ENCODE measurements at places on chromosomes 6 and 20.

GRCh38 chr20:61166324-61166723 lies 85.7 kb upstream of the CDH4 start:
- no peak for DNase-seq

- DNase-seq, result no peak
Observed at GRCh38 chr6:26232940-26233648, 131.9 kb upstream of the BTN3A2 start.

DNA sequence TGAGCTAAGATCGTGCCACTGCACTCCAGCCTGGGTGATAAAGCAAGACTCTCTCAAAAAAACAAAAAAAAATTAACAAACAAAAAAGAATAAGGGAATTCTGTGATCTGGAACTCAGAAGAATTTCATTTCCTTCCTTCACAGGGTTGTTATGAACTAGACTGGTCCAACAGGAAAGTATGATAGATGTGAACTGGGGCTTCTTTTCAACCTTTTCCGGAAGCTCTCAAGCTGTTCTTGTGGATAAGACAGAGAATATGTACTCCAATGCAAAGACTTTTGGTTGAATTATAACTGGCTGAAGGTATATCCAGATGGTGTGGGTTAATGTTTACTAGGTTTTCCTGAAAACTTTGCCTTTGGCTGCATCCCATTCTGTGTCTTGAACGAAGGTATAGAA lies 5.3 kb downstream of the RNF8 start:
- no peak for DNase-seq

- DNase-seq, result no peak
Observed at GRCh38 chr6:74798302-74798701, 407.6 kb downstream of the COL12A1 start.

DNA sequence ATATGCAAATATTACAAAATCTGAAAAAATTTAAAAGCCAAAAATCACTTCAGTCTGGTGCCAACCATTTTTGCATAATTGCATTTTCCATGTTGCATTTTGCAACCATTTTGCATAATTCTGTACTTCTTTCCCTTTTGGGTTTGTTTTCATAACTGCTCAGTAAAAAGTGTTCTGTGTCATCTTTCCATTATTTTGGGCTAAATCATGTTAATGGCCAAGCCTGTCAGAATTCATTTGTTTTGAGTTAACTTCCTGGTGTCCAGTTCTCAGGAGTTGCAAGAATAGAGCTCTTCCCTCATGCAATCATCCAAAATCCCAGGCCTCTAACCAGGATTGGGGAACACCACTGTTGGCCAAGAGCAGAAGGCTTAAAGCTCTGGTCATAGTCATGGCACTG lies 133.6 kb downstream of the MTHFD1L start:
- no peak for DNase-seq

DNA sequence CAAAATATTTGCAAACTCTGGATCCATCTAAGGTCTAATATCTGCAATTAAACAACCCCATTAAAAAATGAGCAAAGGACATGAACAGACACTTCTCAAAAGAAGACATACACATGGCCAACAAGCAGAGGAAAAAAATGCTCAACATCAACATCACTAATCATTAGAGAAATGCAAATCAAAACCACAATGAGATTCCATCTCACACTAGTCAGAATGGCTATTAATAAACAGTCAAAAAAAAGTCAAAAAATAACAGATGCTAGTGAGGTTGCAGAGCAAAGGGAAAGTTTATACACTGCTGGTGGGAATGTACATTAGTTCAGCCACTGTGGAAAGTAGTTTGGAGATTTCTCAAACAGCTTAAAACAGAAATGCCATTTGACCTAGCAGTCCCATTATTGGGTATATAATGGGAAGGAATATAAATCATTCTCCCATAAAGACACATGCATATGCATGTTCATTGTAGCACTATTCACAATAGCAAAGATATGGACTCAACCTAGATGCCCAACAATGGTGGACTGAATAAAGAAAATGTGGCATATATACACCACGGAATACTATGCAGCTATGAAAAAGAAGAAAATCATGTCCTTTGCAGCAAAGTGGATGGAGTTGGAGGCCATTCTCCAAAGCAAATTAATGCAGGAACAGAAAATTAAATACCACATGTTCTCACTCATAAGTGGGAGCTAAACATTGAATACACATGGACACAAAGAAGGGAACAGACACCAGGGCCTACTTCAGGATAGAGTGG lies 9.1 kb downstream of the ZNFX1 start:
- DNase-seq, result no peak

GRCh38 chr6:142842418-142843261 lies 102.3 kb downstream of the HIVEP2 start:
- DNase-seq, result no peak

DNA sequence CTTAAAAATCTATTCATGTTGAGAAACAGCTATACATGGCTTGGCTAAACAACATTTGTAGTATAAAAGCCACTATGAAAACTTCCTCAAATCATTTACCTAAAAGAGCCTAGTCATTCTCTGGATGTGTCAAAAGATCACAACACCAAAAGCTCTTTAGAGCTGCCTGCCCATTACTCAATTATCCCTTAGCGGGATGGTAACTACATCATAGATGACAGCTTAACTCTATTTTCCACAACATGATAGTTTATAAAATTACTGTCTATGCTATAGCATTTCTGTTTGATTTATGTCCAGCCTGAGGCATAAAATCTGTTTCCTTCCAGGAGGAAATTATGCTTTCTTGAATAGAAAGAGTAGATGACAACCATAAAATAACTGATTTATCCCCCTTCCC lies 777.6 kb upstream of the HS3ST5 start:
- DNase-seq, result no peak

DNA sequence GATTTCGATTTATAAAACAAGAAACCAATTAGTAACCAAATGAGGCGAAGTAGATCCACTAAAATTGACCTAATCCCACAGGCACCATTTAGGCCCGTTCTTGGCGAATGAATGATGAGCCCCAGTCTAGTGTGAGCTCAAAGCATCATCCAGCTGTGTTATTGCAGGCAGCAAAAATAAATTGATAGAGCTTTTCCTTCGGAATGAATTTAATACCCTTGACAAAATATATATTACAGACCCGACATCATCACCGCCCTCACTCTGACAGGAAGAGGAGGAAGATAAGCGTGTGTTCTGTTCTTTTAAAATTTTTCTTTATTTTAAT lies 7.8 kb downstream of the SIM1 start:
- no peak for DNase-seq

DNA sequence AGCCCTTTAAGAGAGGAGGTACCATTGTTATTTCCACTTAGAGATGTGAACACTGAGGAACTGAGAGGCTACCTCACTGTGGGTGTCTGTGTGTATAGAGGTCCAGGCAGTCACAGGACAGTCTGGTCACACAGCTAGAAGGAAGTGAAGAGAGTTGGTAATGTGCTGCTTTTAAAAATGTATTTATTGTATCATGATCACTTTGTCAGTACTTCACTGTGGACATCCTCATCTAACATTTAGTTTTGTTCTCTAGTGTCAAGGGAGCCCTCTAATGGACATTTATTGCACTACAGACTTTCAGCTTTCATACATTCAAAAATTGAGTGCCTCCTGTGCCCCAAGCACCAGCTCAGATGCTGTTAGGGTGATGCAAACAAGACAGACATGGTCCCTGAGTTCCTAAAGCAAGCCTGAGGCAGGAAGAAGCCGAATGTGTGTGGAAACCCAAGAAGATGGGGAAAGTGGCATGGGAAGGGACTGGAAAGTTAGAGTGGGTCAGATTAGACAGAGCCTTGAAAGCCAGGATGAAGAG lies 123.0 kb downstream of the SLC16A10 start:
- no peak for DNase-seq

DNA sequence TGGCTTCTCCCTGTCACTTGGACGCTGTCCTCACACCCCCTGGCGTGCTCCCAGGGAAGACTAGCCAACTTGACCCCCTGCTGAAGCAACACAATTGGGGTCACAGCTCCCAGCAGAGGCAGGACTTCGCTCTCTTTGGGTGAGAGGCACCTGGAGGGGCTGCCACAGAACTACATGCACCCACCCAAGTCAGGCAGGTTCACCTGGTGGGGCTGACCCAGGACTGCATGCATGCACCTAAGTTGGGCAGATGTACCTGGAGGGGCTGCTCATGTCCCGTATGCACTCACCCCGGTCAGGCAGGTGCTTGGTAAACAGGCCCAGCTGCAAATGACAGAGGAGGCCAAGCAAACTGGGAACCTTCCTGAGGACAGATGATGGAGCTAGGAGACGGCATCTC lies 154.3 kb upstream of the RPS6KA2 start:
- DNase-seq, result no peak

GRCh38 chr20:57435498-57436222 lies 44.5 kb downstream of the RBM38 start:
- DNase-seq, result no peak

DNA sequence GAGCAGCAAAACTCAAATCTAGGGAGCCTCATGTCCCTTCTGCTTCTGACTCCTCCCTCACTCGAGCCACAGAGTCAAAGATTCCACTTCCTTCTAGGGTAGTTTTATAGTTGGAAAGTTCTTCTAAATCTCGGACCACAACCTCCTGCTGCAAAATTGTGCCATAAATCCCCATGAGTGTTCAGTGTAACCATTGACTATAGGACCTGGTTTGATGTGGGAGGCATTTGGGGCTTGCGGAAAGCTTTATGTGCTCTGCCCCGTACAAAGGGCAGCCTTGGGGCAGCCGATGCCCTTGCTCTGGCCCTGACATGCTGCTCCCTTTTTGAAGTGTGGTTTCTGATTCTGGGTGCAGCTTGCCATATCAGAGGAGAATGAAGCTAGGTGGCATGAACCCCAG lies 43.6 kb upstream of the IER3 start:
- no peak for DNase-seq

DNA sequence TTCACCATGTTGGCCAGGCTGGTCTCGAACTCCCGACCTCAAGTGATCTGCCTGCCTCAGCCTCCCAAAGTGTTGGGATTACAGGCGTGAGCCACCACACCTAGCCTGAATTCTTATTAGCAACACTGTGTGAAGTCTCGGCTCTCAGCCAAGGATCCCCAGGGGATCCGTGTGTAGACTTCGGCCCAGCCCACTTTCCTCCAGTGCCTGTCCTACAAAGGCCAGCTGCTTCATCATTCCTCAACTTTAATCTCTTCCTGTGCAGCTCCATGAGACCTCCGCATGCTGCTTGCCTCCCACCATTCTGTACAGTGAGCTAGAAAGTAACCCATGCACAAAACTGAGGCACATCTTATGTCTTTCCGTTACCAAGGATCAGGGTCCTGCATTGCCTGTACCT lies 71.8 kb downstream of the SAMD3 start:
- no peak for DNase-seq

GRCh38 chr20:9160757-9161156 lies 91.9 kb downstream of the PLCB4 start:
- DNase-seq, result no peak

- no peak for DNase-seq
Observed at GRCh38 chr6:140225701-140226436, 851.4 kb upstream of the CITED2 start.

DNA sequence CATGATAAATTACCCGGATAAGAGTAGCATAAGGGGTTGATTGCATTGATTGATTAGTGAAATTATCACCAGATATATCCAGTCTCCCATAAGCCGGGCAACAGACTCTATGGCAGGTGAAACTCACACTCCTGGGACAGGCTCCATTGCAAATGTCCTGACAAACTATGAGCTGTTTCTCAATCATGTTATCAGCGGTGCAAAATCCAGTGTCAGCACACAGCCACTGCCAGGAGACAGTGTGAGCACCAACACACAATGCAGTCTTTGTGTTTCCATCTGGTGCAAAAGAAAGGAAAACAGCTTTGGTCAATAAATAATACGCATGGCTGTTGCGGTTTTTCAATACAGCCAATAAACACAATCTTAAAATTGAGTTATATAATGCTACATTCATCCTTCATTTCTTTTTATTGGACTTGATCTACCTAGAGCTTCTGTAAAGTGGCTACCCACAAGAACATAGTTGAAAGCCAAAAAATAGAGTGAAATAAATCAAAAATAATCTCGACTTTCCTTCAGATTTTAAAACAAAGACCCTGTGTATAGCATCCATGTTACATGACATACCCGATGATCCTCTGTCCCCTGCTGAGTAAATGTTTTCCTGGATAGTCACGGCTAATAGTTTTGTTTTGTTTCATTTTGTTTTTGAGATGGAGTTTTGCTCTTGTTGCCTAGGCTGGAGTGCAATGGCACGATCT lies 64.3 kb upstream of the AFDN start:
- DNase-seq, result no peak

- no peak for DNase-seq
Observed at GRCh38 chr20:41428285-41428684, 61.7 kb upstream of the EMILIN3 start.

DNA sequence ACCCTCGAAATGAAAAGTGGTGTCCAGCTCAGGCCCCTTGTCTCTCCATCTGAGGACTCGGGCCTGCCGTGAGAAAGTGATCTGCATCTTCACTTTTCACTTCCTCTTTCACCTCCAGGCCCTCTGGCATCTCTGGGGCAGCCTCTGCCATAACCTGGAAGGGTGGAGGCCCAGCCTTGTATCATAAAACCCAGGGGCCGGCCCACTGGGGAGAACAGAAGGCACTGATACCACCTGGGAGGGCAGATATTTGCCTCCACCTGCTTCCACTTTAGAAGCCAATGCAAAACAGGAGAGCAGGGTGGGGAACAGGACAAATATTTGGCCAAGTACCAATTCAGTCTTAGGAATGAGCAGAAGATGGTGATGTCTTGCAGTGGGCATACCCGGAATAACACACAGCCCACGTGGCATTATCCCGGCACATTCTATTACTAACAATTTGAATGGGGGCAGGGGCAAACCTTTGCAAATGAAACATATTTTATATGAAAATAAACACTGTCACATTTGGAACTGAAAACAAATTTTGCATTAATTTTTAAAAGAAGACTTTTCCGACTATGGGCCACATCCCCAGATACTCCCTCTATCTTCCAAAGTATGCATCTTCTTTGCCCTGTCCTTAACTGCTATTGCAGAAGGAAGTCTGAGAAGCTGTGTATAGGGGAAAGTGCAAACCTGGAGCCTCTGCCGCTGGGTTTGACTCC lies 69.2 kb upstream of the TBC1D7 start:
- DNase-seq, result no peak

GRCh38 chr6:10886691-10887502 lies at the start of gene SYCP2L:
Gene SYCP2L (plus strand): TSS chr6:10887052. CDS start chr6:10887127, 75 bp downstream.
- peak; percentile 79 for DNase-seq

- DNase-seq, result no peak
Observed at GRCh38 chr6:389622-390021, 1.9 kb upstream of the IRF4 start.

GRCh38 chr20:20399531-20400500 lies 31.9 kb downstream of the INSM1 start:
- DNase-seq, result no peak

- no peak for DNase-seq
Observed at GRCh38 chr20:47493963-47494293, 7.8 kb upstream of the NCOA3 start.

- DNase-seq, result no peak
Observed at GRCh38 chr6:106751501-106752252, 122.3 kb downstream of the QRSL1 start.
